Mammary epithelial cell (primary cell): ENCODE measurements at places on chromosomes 6 and 20. TPM values are rescaled to one million over a fixed set of nuclear protein-coding genes. Genes with fewer than 3 reads are reported as not detected.
A peak's percentile ranks its signal among the peaks of the same experiment; 100 is the strongest.

DNA sequence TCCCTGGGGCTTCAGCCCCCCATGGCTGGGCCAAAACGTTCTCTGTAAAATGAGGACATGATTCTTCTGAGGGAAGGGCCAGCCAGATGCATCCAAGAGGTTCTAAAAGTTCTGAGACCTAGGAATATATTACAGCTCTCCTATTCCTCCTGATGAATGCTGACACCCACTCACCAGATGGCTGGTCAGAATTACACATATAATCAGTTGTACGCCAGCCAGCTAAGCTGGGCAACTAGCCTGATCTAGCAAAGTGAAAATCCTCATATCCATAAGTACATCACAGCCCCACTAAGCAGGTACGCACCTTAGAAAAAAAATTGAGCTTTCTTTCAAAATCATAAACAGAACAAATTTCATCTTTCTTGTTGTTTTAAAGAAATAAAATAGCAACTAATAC lies 34.8 kb downstream of the C6orf118 start:
- DNase-seq: no peak

Gene COL21A1
- total RNA-seq: not detected in 2 replicates

DNA sequence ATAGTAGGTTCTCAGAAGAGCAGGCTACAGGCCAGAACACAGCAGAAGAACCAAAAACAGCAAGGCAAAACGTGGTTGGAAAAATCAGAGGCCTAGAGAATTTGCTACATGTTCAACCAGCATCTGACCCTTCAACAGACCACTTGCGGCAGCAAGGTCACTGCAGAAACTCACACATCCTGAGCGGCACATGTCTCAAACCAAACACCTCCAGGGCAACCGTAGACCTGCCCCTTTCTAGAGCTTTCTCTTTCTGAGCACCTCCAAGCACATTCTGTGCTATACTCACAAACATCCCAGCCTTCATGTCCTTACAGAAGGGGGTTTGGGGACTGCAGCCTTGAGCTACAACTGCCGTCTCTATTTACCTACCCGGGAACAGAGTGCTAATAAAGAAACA lies 52.6 kb downstream of the GFOD1 start:
- no peak for DNase-seq

DNA sequence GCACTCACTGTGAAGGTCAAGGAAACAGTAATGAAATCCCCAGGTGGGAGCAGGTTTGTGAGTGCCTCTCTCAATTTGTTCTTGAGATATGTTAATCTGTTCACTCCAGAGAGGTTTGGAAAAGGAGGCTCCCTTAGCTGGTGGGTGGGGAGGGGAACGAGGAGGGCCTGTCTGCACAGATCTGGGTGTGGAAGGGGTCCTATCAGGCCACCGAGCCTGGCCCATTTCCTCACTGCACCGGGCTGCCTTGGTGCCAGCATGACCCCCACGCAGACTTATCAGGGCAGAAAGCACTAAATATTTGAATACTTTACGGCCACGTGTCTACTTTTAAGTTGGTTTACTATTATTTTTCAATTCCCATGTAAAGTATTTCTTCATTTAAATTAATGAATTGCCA lies 8.3 kb downstream of the AGPAT4 start:
- DNase-seq: no peak

Gene MEP1A
- total RNA-seq: 0.14 and 0.19 TPM in 2 replicates

DNA sequence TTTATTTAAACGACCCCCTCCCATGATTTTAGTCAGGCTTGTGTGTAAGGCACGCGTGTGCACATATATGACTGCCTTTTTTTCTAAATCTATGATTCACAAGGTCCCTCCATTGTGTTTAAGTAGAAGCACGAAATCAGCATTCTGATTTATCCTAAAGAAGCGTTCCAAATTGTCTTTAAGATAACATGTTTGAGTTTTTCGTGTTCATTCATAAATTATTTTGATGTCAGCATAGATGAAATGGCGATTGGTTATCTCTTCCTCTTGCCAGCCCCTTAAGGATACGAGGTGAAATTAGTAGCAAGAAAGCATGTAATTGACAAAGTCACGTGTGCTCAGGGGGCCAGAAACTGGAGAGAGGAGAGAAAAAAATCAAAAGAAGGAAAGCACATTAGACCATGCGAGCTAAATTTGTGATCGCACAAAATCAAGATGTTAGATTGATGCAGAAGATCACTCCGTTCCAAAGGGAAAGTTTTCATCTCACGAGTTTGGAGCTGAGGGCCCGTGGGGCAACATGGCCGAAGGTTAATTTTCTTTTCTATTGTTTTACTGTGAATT lies at the start of gene LIN28B:
Gene LIN28B, plus strand, starts transcription at position 377 of the 564 bp plus-strand sequence. Its CDS starts 144 bp downstream, at position 521.
- DNase-seq: no peak

GRCh38 chr20:25214426-25214790 lies 18.9 kb downstream of the ENTPD6 start:
- no peak for DNase-seq

Gene OXT
- total RNA-seq: not detected in 2 replicates

Gene BRPF3
- total RNA-seq: 10.8 TPM

GRCh38 chr6:46652232-46652602 lies 401 bp downstream of the CYP39A1 start:
- no peak for DNase-seq

Gene ANKRD66
- not detected in 2 replicates for total RNA-seq

DNA sequence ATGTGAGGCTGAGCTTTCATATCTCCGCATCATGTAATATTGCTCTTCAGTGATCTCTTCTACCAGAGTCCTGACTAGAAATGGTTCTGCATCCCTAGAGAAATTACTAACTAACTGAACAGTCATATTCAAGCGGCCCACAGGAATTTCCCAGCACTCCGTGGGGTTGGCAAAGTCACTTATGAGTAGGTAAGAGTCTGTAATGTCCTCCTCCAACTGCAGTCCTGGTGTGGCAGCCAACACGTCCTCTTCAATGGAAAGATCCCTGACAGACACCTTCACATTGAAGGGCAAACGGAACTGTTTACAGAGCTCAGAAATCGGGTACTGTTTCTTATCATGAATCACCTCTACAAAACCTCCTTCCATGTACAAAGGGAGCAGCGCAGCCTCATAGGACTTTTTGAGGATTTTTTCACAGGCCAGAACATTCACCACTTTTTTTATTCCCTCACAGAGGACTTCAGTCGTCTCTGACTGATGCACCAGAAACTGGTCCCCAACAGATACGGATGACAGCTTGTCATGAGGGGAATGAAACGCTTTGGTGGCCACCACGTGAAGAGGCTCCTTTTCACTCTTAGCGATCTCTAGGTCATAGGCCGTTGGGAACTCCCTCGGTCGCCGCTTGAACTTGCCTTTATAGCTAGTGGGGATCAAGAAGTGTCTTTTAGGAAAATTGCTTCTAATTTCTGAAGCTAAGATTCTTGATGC lies 87.7 kb downstream of the THEMIS start:
- no peak for DNase-seq

GRCh38 chr6:128572294-128572693 lies 51.9 kb upstream of the PTPRK start:
- no peak for DNase-seq

DNA sequence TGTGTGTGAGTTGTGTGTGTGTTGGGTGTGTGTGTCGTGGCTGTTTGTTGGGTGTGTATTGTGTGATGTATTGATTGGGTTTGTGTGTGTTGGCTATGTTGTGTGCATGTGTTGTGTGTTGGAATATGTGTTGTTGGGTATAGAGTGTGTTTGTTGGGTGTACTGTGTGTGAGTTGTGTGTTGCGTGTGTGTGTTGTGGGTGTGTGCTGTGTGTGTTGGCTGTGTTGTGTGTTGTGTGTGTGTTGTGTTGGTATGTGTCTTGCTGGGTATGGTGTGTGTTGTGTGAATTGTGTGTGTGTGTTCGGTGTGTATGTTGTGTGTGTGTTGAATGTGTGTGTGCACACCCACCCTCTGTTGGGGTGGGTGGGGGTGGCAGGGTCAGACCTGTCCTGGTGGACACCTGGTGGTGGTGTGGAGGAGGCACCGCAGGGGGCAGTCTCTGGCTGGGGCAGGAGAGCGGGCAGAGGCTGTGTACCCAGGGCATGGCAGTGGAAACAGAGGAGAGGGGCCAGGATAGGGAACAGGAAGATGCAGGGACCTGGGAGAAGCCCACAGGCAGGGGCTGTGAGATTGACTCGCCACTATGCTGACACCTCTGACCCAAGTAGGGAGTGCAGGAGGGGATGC lies 25.5 kb upstream of the PXDC1 start:
- no peak for DNase-seq

- no peak for DNase-seq
Measured at GRCh38 chr20:31308535-31309162, at the start of gene DEFB116. DEFB116 (minus strand) TSS chr20:31308585; CDS start chr20:31308585, 0 bp downstream.

GRCh38 chr6:37454420-37455140 lies 21.6 kb downstream of the CMTR1 start:
- DNase-seq: no peak

Gene PCSK2
- not detected in 2 replicates for total RNA-seq

DNA sequence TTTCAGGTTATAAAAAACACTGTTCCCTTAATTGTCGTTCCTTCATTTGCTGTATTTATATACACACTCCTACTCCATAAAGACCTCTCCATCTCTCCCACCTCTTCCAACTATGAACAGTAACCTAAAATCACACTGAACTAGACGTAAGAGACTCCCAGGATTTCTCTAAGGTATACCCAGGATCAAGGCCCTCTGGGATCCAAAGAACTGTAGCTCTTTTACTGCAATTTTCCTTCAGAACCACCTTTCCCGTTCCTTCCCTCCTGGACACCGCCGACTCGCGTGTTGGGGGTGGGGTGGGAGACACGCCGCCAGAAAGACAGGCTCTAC lies 680 bp downstream of the LATS1 start:
- no peak for DNase-seq

DNA sequence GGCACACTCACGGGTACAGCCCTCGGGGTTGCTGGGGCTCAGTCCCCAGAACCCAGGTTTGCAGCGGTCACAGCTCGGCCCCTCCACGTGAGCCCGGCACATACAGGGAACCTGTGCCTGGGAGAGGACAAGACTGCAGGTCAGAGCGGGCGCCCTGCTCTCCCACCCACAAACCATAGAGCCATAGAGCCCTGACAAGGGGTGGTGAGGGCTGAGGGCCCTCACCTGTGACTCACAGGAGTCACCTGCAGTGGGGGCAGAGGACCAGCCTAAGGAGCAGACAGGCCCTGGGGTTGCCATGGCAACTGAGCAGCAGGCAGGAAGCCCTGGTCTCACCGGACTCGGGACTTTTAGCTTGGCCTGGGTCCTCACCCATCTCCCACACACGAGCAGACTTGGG lies 30.8 kb downstream of the LAMA5 start:
- no peak for DNase-seq

DNA sequence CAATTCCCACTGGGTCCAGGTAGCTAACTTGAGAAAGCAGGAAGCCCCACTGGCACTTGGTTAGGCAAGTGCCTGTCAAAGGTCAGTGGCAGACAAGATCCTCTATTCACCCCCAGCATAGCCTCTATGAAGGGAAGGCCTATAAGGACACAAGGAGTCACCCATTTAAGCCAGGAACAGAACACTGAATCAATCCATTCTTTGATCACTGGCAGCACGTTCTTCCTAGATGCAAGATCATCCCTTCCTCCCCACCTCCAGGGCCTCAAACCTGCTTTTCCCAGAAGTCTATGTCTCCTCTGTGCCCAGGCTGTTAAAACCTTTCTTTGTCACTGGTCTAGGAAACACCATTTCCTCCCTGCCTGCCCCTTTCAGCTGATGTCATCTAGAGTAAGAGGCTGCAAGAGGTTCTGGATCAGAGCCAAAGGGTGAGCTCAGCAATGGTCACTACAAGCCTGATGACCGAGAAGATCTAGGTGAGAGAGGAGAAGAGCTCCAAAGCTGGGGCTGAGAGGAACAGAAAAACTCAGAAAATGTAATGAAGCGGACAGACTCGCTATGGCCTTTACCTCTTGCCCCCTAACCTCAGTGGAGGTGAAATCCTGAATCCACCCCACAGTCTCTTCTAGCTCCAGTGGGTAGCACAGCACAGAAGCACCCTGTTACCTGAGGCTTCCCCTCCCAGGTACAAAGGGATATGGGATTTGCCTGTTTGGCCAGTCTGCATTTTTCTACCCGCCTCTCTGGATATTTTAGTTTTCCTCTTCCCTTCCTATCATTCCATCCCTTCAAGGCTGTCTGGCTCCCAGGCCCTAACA lies 1.8 kb downstream of the GTPBP2 start:
- peak; percentile 89 for DNase-seq
